ENCODE measurements at places on chromosomes 7 and 10.

DNA sequence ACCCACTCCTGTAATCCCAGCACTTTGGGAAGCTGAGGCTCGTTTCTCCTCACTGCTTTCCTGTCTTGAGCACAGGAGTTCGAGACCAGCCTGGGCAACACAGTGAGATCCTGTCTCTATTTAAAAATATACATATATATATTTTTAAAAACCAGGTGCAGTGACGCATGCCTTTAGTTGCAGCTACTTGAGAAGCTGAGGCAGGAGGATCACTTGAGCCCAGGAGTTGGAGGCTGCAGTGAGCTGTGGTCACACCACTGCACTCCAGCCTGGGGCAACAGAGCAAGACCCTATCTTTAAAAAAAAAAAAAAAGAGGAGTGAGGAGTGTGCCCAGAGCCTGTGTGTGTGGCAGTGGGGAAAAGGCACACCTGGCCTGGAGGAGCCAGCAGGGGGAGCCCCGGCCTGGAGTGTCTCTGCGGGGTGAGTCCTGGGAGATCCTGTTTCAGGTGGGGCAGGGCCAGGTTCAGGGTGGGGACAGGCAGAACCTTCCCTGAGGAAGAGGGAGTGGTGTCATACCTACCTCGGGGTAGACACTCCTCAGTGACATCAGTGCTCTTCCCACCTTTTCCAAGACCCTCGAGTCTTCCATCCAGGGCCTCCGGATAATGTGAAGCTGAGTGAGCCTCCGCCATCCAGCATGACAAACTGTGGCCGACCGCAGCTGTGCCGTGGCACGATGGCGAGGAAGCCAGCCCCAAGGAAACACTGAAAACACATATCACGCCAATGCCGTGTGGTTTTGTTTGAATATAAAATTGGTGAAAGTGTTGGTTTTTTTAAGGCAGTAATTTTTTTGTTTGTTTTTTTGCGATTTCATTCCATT, 9.0 kb upstream of the ARPC1B start:
- peak; percentile 24 for DNase-seq

DNA sequence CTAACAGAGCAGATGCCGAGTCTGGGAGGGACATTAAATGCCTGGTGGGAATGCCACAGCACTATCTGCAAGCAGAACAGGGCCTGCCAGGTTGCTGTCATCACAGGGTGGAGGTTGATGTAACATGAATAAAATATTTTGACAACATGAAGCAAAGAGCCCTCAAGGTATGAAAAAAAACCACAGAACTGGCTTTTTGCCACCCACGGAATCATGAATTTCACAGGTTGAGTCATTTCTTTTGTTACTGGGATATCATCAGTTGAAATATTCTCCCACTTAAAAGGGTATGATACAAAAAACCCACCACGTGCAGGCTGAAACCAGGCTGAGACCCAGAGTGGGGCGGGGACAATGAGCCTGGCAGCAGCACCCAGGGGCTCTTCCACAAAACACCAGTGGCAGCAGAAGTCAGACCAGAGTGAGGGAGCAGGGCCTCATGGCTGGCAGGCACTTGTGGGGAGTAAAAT, 220.1 kb downstream of the TNS3 start:
- no peak for DNase-seq

- DNase-seq, result no peak
Measured at GRCh38 chr7:118372530-118372929, 148.0 kb downstream of the ANKRD7 start.

- DNase-seq, result no peak
Measured at GRCh38 chr7:66747881-66748511, 7.5 kb downstream of the RABGEF1 start.

DNA sequence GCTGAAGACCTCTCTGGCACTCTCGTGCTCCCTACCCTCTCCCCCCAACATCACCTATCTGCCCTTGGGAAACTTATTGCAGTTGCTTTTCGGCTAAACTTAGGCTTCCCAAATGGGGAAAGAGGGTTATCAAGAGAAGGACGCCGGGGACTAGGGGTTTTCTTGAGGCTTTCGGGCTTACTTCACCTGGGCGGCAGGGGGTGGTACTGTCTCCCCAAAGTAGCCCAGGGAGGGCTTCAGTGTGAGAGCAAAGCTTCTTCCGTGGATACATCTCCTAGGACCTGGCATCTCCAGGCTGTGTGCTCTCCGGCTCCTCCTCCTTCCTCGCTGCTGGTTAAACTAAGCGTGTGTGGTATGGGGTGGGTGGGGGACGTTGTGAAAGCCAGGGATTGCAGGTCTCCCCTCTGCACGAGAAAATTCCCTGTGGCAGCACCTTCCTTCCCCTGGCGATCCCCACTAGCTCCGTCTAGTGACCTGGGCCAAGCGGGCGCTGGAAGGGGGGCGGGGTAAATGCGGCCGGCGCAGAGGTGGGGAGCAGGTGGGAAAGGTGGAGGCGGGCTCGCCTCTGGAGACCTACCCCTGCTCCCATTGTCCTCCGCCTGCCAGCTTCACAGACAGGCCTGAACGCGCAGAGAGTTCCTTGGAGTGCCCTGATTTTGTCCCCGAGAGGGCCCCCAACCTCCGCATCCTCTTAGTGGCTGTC, 1.1 kb downstream of the PLXDC2 start:
- DNase-seq, result peak; percentile 66

- no peak for DNase-seq
Measured at GRCh38 chr7:93858857-93859256, 31.7 kb downstream of the TFPI2 start.

DNA sequence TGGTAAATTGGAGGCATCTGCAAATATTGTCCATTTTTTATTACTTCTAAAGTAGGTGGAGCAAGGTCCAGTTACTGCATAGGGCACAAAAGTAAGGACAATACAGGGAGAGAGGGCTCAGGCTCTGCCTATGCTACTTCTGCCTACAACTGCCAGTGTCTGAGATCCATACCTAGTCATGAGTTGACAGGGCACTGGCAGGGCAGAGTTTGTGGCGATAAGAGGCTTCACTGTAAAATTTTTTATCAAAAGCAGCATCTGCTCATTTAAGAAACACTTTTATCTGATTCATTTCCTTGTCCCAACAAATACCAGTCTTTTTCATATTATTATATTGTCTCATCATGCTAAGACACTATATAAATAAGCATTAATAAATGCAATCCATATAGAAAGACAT, 178.0 kb downstream of the LRRN3 start:
- DNase-seq, result no peak

DNA sequence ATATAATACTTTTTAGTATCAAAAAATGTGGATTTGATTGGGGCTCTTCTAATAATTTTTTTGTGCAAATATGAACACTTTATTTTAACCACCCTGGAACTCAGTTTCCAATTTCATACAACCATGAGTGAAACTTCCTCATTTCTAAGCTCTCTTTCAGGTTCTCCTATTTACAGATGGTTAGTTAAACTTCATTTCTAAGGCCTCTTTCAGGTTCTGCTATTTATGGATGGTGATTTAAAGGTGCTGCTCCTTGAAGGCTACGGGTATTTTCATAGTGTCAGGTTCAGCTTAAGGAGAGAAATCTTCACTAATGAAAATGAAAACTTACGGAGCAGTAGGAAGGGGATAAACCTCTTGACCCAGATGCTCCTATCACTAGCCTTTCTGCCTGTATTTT, 568.3 kb downstream of the KIF20B start:
- no peak for DNase-seq

DNA sequence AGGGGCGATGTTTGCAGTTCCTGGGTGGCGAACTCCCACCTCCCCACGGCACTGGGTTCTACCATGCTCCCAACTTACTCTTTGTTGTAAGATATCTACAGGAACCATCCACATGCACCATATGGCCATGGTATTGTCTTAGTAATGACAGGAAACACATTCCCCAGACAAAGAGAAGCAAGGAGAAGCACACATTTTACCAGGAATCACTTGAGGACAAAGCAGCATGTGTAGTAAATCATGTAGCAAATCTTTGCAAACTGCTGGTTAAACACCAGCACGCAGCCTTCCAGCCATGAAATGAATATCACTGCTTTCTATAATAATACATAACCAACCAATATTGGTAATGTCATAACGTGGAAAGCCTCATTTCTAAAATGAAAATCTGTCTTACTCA, 101.2 kb downstream of the NRP1 start:
- DNase-seq, result no peak

GRCh38 chr10:100356067-100357017, 9.3 kb downstream of the SCD start:
- DNase-seq, result no peak

GRCh38 chr10:35017608-35018007, 72.5 kb downstream of the CUL2 start:
- DNase-seq, result no peak

Data from inflammatory macrophage treated with lipopolysaccharide for 1 hour (primary cell).